Lung (tissue), 17 donors: ENCODE measurements at places on chromosomes 7 and 10. TPM values are rescaled to one million over a fixed set of nuclear protein-coding genes. Genes with fewer than 3 reads are reported as not detected.

MORN4 gene
- total RNA-seq, result 16.1 TPM

MTERF1 gene
- 19.3 TPM for total RNA-seq

NPC1L1 gene
- total RNA-seq, result 0.48 TPM

GIMAP5 gene
- 27.3 TPM for total RNA-seq

NOD1 gene
- 46.1 TPM for total RNA-seq

DHX32 gene
- total RNA-seq, result 31.2 TPM

- no peak for DNase-seq
Measured at GRCh38 chr7:55490099-55490498, 82.2 kb downstream of the VOPP1 start.

DNA sequence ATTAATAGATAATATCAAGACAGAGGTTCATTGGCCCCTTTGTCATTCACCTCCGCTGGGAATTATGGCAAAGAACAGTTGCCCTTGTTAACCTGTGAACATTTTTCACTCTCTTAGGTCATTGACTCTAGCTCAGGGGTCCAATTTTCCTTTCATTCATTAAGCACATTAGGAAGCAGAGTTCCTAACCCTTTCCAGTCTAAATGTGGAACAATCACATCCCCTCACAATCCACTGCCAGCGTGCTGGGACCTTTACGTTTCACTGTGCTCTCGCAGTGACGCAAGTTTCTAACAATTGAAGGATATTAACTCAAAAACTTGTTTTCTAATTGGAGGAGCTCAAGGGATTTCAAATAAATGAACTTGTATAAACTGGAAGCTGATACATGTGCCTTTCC, 79.3 kb upstream of the MEOX2 start:
- DNase-seq, result no peak

GRCh38 chr10:44253769-44254462, 131.0 kb downstream of the CXCL12 start:
- peak; percentile 84 for DNase-seq

DNA sequence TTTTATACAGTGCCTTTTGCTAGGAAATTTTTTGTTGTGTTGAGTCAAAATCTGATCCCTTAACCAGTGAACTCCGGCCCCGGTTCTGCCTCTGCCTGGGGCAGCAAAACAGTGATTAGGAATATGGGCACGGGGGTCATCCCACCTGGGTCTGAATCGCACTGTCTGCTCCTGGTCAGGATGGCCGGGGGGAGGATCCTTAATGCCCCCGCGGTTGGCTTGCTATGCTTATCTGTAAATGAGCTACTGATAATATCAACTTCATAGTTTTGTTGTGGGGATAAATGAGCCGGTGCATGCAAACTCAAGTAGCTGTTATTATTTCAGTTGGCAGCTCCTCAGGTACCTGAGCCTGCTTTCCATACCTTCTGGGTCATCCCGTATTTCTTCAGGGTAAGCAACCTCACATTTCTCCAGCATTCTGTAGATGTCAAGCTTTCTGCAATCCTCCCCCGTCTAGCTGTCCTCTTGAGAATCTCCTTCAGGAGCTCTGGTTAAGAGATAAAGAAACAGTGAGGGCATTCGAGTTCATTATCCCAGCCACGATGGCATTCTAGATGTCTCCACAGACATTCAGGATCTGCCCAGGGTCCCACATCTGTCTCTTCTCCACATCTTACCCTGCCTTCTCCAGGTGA, 592.2 kb downstream of the SDK1 start:
- no peak for DNase-seq

- no peak for DNase-seq
Measured at GRCh38 chr10:11018432-11018841, 765 bp downstream of the CELF2 start.

- no peak for DNase-seq
Measured at GRCh38 chr10:96322275-96322674, 18.0 kb downstream of the DNTT start.

DNA sequence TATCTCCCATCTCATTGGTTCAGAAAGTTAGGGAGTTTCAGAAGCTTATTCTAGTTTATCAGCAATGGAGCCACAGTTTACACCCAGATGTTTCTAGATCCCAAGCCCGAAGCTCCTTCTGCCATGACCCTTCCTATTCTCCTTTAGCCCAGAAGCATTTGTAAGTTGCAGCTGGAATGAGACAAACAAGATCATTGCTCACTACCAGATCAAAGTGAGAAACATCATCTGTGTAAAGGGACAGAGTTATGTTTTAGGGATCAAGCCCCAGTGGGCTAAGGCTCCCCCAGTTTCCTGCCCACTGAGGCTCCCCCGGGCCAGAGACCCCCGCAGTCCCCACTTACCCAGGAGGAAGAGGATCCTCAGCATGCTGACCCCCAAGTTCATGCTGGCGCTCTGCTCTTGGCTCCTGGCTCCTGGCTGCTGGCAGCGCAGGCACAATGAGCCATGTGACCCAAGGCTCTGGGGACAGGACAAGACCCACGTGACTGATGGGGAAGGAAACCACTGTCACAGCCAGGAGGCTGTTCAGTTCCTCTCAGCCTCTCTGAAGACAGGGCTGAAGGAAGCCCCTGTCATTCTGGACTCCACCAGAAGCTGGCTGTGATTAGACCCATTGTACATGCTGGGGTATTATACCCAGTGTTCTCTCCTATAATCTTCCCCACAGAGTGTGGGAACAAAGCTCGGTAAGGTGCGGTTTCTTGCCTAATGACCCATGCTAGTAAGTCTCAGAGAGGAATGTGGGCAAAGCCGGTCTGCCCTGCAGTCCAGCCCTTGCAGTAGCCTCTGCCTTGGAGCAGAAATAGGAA, at the start of gene TMEM273:
TMEM273 (minus strand) TSS at position 442 of the 812 bp plus-strand sequence; CDS start at position 387, 55 bp downstream.
- peak; percentile 60 for DNase-seq
